Mucosa of descending colon (tissue), 3 donors: ENCODE measurements at places on chromosomes 2 and 18. TPM values are rescaled to one million over a fixed set of nuclear protein-coding genes. Genes with fewer than 3 reads are reported as not detected.

DNA sequence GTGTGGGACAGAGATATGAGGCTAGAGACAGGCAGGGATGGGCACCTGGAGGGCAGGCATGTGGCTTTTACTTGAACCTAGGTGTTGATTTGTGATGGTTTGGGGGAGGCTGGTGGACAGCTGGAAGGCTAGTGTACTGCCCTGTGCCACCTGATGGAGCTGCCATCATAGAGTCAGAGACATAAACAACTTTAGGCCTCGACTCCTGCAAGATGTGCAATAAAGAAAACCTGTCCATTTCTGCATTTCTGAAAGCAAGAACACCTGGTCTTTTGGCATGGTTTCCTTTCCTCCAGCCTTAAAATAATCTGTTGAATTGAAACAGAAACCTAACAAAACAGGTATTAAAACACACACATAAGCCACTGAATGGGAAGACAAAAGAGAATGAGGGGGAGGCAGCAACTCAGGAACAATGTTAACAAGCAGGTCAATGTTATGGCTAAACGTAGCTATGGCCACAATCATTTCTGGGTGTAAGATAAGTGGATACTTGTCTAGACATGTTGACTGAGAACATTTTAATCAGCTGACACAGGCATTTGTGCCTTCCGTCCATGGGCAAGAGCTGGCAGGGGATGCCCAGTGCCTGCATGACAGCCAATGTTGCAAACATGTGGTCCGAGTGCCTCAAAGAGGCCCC, 87.8 kb downstream of the KCTD1 start:
- DNase-seq: no peak

GRCh38 chr2:241851325-241852115, 7.2 kb downstream of the PDCD1 start:
- no peak for DNase-seq

GRCh38 chr2:183207110-183207509, 82.9 kb downstream of the NUP35 start:
- no peak for DNase-seq

DNA sequence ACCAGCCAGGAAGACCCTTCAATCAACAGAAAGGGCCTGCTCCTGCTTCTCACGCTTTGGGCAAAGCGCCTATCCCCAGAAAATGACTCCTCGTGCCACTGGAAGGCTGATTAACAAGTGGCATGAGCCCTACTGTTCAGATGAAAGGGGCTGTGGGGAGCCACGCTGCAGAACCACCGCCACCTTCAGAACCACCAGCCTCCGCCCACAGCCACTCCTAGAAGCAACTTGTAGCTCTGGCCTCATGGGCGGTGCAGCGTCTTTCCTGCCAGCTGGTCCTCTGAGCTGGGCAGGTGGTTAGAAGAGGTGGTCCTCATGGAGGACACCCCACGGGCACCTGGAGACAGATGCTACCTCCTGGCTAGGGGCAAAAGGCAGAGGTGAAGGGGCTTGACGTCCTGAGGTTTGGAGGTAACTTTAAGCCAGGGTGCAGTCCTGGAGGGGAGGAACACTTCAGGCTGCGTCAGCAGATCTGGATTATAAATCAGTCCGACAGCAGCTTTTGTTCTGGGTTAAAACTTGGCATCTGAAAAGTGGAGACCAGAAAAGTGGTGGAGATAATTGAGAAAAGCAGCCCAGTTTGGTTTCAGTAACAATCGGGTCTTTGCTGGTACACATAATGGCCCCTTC, 861 bp upstream of the SEMA4C start:
- peak; percentile 74 for DNase-seq

Gene SEPTIN10
- total RNA-seq: 112 TPM
